ENCODE measurements at places on chromosomes 1 and 21. TPM values are rescaled to one million over a fixed set of nuclear protein-coding genes. Genes with fewer than 3 reads are reported as not detected.

The OR10Z1 gene
- not detected for total RNA-seq

The SLC39A1 gene
- 22.8 TPM for total RNA-seq

The UBL4B gene
- not detected for total RNA-seq

The RHOU gene
- 28.2 TPM for total RNA-seq

The FCGR3A gene
- 4.1 TPM for total RNA-seq

The DCST1 gene
- not detected for total RNA-seq

The ANKRD45 gene
- total RNA-seq = 21.3 TPM

The LPAR3 gene
- not detected for total RNA-seq

The CTSS gene
- 4.4 TPM for total RNA-seq

The HES5 gene
- 16.0 TPM for total RNA-seq

The CFHR4 gene
- total RNA-seq = 0.94 TPM

The CNN3 gene
- 144 TPM for total RNA-seq

The HOOK1 gene
- 13.8 TPM for total RNA-seq

The LIN28A gene
- not detected for total RNA-seq

The SPRR3 gene
- not detected for total RNA-seq

The ALG14 gene
- total RNA-seq = 4.7 TPM

The GIPC2 gene
- 0.31 TPM for total RNA-seq

The NTNG1 gene
- total RNA-seq = 14.4 TPM

The CELA2B gene
- not detected for total RNA-seq

The RBP7 gene
- not detected for total RNA-seq

The ADAMTS4 gene
- total RNA-seq = 0.31 TPM

The OR2T35 gene
- total RNA-seq = not detected

The ADAMTS5 gene
- 5.3 TPM for total RNA-seq

The RUNX3 gene
- total RNA-seq = not detected

The ERG gene
- total RNA-seq = 2.5 TPM

The NHLH1 gene
- 2.2 TPM for total RNA-seq

The CRYAA gene
- not detected for total RNA-seq

The SPRR2F gene
- total RNA-seq = not detected

The SAMD13 gene
- total RNA-seq = 3.1 TPM

The IL19 gene
- total RNA-seq = not detected

The TBX15 gene
- 0.31 TPM for total RNA-seq

The CADM3 gene
- total RNA-seq = 148 TPM

The BCAN gene
- 94.8 TPM for total RNA-seq

The MANEAL gene
- 41.0 TPM for total RNA-seq

The FAM131C gene
- 1.9 TPM for total RNA-seq

The CD5L gene
- not detected for total RNA-seq

The CLCA4 gene
- total RNA-seq = not detected

The KRTAP19-3 gene
- total RNA-seq = not detected

The BTG2 gene
- total RNA-seq = 8.5 TPM

The C1QTNF12 gene
- not detected for total RNA-seq

The STXBP3 gene
- 40.7 TPM for total RNA-seq

The BRDT gene
- total RNA-seq = not detected

The ECM1 gene
- 2.8 TPM for total RNA-seq

The C1orf141 gene
- not detected for total RNA-seq
